Immature natural killer cell (primary cell): ENCODE measurements at places on chromosomes 7 and 10.

DNA sequence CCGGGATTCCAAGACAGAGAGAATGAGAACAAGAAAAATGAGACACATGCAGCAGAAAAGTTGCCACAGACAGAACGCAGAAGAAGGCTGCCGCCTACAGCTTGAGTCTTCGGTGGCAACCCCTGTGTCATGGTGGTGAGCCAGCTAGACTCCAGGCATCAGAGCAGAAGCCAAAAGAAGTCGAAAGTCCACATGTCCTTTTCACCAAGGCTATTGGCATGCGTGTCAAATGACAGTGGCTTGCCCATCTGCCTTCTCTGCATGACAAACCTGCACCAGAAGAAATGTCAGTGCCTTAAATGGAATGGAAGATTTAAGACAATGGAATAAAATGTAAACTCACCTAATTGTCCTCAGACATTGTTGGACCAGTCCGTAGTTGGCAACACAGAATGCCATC is 93.9 kb upstream of the NPSR1 start:
- DNase-seq, result no peak

DNA sequence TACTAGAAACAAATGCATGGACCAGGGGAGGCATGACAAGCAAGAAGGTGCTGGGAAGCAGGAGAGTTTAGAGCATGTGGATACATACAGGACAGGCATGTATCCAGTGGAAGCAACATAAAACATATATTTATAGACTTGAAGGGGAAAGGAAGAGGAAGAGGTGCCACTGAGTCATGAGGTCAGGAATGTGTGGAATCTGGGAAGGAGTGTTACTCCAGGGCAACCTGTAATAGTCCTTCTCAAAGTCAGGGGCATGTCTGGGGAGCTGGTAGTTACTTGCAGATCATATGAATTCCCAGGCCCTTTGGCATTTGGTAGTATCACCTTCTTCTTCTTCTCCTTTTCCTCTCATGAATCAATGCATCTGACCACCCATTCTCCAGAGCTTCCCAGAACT is 246.6 kb downstream of the XPNPEP1 start:
- no peak for DNase-seq

DNA sequence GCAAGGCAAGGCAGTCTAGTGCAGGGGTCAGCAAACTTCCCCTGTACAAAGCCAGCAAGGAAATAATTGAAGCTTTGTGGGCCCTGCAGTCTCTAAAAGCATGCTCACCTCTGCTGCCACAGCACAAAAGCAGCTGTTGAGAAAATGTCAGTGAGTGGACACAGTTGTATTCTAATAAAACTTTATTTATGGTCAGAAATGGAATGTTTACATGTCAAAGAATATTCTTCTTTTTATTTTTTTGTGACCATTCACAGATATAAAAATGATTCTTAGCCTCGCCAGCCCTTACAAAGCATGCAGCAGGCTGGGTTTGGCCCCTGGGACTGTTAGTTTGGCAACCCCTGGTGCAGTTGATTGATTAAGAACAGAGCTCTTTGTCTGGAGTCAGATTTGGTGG is 192.4 kb downstream of the BUB3 start:
- no peak for DNase-seq

DNA sequence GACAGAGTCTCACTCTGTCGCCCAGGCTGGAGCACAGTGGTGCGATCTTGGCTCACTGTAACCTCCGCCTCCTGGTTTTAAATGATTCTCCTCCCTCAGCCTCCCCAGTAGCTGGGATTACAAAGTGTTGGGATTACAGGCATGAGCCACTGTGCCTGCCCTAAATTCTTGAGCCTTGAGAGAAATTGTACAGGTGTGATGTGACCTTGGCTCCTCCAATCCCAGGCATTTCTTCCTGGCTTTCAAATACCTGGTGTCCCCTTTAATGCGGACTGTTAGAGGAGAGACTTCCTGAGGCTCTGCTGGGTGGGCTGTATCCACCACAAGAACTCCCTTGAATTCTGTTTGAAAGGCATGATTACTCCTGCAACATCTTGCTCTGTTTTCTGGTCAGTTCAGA is 15.0 kb downstream of the MORN4 start:
- no peak for DNase-seq

- DNase-seq, result no peak
These were observed 131.1 kb upstream of the CHST15 start for GRCh38 chr10:124224331-124225028.

DNA sequence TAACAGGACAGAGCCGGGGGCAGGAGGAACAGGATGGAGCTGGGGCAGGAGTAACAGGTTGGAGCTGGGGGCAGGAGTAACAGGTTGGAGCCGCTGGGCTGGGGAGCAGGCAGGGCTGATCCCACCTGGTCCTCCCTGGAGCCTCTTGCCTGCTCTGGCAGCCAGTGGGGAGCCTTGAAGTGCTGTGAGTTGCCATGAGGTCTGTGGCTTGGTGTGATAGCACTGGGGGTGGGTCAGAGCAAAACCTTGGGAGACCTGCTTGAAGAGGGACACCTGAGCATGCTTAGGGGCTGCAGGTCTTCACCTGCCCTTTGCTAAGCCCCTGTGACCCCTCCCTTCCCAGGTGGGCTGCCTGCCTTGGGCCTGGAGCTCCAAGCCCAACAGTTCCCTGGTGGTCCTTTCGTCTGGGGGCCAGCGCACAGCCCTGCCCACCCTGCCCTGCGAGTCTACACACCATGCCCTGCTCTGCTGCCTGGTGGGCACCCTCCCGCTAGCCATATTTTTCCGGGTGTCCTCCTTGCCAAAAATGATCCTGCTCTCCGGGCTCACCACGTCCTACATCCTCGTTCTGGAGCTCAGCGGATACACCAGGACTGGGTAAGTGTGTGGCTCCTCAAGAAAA is 111.6 kb downstream of the ADCY1 start:
- DNase-seq, result no peak

- DNase-seq, result no peak
These were observed 282.5 kb upstream of the MYO3A start for GRCh38 chr10:25651534-25651933.

DNA sequence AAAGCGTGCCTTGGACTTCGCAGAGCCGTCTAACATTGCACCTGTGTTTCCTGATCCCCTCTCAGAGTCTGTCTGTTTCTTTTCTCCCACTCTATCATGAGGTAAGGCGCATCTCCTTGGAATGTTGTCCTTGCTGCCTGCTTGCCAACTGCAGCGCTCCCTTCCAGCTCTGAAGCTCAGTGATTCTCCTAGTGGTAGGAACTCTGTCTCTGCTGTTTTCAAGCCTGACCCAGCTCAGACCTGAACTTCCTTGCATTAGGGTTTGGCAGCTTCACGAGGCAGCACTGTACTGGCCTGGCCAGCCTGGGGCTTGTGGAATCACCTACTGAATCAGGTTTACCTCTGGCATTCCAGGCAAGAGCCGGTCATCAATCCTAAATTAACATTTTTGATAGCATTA is 123.9 kb downstream of the CREB5 start:
- no peak for DNase-seq

GRCh38 chr7:133491846-133492652 is 239.2 kb downstream of the EXOC4 start:
- DNase-seq, result no peak

DNA sequence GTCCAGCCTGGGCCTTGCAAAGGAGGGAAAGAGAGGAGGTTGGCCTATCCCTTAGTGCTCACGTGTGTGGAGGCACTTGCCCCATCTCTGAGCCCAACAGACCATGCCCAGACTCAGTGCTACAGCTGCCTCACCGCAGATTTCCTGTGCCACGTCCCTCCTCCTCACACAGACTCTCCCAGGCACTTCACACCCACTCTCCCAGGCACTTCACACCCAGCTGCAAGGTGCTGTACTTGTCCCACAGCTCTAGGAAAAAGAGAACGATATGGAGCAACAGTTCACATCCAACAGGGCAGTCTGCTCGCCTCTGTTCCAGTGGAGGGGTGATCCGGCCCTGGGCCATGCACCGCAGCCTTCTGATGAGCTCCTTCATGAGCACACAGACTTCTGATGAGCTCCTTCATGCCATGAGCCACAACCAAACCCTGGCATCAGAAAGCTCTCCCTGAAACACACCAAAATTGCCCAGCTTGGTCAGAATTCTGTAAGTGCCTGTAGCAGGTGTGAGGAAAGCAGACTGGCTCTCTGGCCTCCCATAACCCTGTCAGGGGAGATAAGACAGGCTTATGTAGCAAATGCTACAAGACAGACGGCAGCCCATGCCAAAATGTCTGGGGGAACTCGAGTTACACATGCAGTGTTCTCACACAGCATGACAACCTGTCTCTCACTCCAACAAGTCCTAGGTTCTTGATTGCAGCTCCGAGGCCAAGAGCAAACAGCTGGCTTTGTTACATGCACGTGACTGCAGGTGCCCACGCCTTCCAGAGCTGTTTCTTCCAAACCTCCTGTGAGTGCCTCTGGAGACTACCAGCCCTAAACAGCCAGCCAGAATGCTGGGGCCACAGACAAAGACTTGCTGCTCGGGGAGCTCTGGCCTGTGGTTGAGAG is 348.5 kb downstream of the GRID1 start:
- DNase-seq, result no peak

- peak; percentile 27 for DNase-seq
These were observed 205.8 kb upstream of the FRMD4A start for GRCh38 chr10:14536241-14537213.

- DNase-seq, result no peak
These were observed 6.0 kb upstream of the REEP3 start for GRCh38 chr10:63515002-63515763.

GRCh38 chr10:4067531-4067930 is 282.5 kb upstream of the KLF6 start:
- DNase-seq, result no peak

DNA sequence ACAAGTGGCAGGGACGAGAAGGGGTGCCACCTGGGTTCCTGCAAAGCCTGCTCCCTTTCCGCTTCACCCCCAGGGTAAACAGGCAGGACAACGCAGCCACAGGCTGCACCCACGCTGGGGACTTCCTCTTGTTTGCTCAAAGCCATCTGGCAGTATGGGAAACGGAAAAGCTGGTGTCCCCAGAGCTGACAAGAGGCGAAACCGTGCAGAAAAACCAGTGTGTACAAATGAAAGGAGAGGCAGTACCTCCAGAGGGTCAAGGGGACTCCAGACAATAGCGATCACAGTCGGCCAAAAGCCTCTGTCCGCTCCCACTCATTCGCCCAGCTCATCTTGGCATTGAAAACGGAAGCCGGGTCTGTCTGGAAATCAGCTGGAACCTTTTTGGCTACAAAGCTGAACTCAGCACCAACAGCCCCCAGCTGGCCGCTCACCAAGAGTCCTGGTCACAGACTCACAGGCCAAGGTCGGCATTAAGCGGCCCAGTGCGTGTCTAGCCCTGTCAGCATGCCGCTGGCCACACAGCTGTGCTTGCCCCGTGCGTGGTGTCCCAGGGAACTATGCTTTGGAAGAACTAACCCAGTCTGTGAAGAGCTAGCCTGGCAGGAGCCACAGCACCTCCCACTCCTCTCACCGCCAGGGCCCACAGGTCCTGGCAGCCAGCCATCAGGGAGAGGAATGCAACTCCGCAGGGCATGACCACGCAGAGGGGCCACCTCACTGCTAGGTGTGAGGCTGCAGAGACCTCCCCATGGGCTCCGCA is 10.4 kb downstream of the TNS3 start:
- DNase-seq, result no peak

GRCh38 chr10:79221110-79222051 is 125.9 kb upstream of the PPIF start:
- no peak for DNase-seq

- no peak for DNase-seq
These were observed 42.6 kb downstream of the SHH start for GRCh38 chr7:155769701-155770100.

DNA sequence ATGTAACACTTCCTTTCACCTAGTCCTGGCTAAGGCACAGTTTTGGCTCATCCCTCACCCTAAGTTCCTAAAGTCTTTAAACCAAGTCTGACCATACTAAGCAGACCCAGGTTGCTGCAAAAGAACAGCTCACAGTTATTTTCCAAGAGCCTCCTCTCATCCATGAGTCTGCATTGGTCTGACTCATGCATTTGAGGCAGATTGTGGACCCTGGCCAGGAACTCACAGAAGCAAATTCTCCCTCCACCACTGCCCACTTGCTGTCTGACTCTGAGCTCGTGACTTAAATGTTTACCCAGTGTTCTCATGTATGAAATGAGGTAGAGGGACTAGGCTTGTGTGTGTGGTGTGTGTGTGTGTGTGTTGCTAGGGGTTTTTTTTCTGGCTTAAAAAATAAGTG is 1272.8 kb downstream of the TYW1 start:
- DNase-seq, result no peak

DNA sequence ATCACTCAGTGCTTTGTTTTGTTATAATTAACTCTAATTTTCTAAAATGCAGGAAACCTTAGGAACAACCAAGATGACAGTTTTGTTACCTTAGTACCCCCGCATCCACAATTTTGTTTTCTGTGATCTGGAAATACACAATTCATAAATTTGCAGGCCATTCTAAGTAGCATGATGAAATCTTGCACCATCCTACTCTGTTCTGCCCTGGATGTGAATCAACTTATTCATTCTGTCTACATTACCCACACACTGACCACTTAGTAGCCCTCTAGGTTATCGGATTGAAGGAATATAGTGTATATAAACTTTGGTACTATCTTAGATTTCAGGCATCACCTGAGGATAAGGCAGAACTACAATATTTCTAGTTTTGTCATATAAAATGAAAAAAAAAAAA is 155.9 kb downstream of the CTTNBP2 start:
- no peak for DNase-seq

GRCh38 chr7:139699640-139700504 is 77.9 kb downstream of the HIPK2 start:
- no peak for DNase-seq

DNA sequence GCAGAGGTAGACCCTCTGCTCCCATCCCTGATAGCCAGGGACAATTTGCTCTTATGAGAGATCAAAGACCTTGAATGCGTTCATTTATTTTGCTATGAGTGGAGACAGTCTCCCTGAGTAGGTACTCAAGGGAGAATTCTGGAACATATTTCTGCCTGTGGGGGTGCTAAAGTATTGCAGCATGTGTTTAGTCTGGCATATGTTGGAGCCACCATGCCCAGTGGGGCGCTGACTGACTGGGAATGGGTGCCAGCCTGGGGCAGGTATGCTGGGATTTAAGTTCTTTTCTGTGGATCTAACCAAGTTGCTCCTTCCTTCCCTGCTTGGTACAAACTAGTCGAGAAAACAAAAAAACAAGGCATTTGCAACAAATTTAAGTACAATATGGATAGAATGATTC is 99.1 kb downstream of the JCAD start:
- DNase-seq, result no peak

- DNase-seq, result no peak
These were observed 278.7 kb upstream of the PHYHIPL start for GRCh38 chr10:58897708-58898107.

DNA sequence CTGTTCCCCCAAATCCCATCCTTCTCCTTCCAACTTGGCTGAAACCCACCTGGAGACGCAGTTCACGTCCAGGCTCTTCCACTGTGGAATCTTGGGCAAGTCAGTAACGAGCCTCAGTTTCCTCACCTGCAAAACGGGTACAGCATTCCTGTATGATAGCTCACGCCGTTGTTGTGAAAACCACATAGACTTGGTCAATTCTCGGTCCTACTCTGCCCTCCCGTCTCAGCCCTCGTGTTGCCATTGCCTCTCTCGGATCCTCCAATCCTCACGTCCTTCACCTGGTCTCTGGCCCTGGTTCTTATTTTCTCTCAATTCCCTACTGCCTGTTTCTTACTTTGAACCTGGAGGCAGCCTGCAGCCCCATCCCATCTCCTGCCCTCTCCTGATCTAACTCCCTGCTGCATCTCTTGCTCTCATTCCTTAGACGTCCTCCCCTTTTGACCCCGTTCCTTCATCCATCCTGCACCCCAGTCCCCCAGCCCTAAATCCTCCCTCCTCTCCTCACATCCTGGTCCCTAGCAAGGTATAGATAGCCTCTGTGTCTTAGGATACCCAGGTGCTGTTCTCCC is 2.0 kb upstream of the MUC12 start:
- DNase-seq, result no peak

- no peak for DNase-seq
These were observed 32.0 kb downstream of the CCDC186 start for GRCh38 chr10:114142018-114142417.
